ENCODE measurements at places on chromosomes 11 and 22.

DNA sequence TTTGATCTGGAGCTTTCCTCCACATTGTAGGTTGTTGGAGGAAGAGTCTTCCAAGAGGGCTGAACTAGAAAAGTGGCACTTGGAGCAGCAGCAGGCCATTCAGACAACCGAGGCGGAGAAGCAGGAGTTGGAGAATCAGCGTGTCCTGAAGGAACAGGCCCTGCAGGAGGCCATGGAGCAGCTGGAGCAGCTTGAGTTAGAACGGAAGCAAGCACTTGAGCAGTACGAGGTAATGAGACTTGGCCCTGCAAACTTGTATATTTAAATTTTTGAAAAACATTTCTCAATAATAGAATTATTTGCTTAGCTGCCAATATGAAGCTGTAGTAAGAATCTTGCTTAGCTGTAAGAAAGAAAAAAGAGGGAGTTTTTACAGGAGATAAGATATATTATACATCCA is 84.0 kb downstream of the SWAP70 start:
- no peak for DNase-seq

DNA sequence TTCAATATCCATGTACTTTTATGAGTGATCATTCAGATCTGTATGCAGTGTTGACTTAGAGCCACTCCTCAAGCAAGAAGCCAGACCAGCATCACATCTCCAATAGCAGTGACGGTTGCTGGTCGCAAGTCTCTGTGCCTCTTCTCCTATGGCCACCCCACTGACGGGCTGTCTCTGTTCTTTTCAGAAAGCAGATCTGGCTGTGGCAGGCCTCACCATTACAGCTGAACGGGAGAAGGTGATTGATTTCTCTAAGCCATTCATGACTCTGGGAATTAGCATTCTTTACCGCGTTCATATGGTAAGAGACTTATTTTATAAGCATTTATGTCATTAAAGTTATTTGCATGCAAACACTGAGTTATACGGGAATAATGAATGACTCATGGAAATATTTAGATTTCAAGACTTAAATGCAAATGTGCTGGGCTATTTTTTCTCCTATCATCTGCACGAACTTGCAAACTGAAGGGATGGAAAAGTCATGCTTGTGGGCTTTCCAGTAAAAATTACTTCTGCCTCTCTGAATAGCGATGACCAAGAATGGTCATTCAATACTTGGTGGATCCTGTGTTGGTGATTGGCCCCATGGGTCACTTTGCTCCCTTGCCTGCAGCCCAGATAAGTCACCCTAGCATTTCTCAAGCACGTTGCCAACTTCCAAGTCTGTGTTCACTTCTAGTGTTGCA is 83.6 kb upstream of the TBCEL start:
- DNase-seq = no peak

DNA sequence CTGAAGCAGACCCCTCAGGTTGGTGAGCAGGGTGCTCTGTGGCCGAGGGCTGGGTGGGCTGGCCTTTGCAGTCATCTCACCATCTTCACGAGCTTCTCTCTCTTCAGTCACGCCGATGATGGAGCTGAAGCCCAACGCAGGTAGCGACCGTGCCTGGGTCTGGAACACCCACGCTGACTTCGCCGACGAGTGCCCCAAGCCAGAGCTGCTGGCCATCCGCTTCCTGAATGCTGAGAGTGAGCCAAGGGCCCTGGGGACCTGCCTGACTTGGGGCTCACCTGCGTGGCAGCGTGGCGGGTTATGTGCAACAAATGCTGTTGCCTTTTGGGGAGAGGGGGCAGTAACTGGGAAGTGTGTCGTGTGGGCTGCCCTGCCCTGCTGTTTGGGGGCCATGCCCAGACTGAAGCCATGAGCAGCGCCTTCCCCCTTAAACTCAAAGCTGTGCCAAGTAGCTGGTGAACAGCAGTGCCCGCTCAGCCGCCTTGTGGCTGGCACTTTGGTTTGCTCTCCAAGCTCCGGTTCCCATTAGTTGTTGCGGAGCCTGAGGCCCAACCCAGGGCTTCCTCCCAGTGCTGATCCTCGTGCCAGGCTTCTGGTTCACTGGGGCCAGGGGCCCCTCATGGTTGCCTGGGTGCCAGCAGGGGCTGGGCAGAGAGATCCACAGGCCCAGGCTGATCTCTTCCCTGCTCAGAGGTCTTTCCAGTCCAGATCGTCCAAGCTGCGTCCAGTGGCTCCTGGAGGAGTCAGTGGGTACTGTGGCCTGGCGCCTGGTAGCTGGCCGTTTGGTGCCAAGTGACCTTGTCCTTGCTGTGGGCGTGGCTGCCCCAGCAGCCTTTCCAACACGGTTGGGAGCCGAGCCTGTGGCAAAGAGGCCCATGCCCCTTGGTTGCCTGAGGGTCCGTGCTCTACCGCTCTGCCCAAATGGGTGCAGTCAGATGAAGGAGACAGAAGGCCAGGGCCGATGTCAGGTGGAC is 6.1 kb upstream of the ZDHHC8 start:
- no peak for DNase-seq

GRCh38 chr11:96332126-96332771 is 10.7 kb downstream of the MAML2 start:
- DNase-seq = no peak

DNA sequence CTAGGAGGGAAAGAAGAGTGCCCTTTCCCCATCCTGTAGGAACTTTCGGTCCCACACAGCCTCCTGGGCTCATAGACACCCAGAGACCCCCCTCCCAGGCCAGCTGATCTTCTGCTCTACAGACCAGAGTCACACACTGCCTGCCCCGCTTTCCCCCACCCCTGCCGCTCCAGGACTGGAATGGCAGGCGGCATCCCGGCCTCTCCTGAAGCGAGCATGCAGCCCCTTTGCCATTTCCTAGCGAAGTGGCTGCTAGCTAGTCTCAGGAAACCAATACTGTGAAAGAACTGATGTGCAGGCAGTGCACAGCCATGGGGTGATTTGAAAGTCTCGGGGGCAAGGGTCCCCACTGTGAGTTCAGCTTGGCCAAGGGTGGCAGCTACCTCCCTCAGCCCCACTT is 8.3 kb downstream of the PICK1 start:
- DNase-seq = no peak

GRCh38 chr11:1878137-1879031 is 13.3 kb downstream of the PRR33 start:
- no peak for DNase-seq

- DNase-seq = no peak
Observed at GRCh38 chr22:40240686-40241085, 63.0 kb downstream of the TNRC6B start.

- DNase-seq = no peak
Observed at GRCh38 chr11:134118006-134118405, 49.1 kb downstream of the JAM3 start.

DNA sequence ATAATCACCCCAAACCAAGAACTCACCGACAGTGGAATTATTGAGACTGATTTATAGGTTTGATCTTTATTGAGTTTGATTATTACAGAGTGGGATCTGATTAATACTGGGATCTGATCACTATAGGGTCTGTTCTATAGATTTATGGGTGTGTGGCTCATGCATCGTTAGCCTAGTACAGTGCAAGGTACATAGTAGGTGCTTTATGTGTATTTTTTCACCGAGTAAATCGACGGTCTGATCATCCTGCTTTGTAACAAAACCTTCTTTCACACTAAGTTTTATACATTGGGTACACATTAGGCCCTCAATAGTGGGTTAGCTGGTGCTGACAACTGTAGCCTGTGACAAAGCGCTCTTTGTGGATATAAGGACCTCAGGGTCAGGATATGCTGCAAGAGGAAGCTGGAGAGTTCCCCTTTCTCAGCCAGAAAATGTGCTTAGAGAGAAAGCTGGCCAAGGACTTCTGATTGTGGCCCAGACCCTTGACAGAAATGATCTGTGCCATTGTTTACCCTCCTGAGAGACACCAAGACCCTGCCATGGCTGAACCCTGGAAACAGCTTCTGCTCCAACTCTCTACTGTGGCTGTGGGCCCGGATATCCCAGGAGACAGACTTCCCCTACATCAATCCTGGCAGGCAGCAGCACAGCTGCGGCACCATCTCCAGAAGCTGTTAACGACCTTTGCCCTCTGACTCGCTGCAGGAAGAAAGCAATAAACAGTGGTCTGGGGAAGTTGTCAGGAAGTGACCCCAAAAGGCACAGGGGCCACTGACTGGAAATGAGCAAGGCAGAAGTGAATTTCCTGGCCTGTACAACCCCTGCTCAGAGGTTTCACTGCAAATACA is 16.1 kb upstream of the TPP1 start:
- no peak for DNase-seq

GRCh38 chr22:43288807-43289420 is 54.3 kb downstream of the SCUBE1 start:
- no peak for DNase-seq

GRCh38 chr11:122246874-122247273 is 130.9 kb upstream of the BLID start:
- DNase-seq = no peak

- no peak for DNase-seq
Observed at GRCh38 chr11:118415739-118416068, 14.3 kb downstream of the ATP5MG start.

- no peak for DNase-seq
Observed at GRCh38 chr22:38075105-38075825, 8.7 kb downstream of the SLC16A8 start.

- no peak for DNase-seq
Observed at GRCh38 chr11:92050305-92050704, 174.3 kb upstream of the FAT3 start.

- no peak for DNase-seq
Observed at GRCh38 chr11:44191322-44192016, 96.0 kb downstream of the EXT2 start.

DNA sequence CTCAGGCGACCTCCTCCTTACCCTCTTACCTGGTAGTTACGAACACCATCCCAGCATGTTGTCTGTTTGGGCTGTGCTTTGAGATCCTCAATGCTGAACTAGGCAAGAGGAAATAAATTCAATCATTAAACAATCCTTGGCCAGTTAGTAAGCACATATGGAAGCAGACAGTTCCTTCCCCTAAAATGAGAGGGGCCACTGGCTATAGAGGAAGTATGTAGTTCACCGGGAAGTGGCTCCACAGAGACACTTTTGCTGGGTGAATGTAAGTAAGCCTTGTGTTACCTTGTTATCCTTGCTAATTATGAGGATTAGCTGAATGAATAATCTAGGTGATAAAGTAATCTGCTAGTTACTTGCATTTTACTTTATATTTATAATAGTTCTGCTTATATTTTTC is 2.9 kb downstream of the THYN1 start:
- DNase-seq = no peak

GRCh38 chr11:67260406-67260805 is 5.9 kb upstream of the GRK2 start:
- no peak for DNase-seq

DNA sequence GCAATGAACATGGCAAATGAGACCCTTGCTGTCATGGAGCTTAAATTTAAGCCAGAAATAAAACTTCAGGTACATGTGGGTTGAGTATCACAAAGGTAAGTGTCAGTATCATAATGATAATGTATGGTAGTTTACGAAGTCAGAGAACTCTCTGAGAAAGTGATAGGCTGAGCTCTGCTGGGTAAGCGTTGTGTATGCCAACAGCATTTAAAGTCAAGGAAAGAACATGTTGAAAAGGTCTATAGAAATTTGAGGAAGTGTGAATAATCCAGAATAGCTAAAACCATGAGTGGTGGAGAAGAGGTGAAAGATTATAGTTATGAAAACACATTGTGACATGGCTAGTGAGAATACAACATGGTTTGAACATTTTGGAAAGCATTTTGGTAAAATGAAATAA is 17.4 kb upstream of the CTSC start:
- no peak for DNase-seq

DNA sequence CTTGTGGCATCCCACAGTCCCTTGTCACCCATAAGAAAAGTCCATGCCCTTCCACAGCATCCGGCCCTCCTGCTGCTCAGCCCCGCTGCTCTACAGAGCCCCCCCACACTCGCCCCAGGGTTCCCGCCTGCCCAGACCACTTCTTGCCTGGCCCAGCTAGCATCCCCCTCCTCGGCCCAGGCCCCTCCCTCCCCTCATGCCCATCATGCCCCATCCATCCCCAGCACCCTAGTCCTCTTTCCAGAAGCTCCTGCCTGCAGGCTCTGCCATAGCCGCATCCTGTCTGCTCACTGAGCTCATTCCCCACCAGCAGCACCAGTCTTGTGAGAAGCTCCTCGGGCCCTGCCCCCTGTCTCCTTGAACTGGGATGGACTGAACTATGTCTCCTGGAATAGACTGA is 54.4 kb downstream of the LINC01488 start:
- no peak for DNase-seq

- no peak for DNase-seq
Observed at GRCh38 chr22:28232204-28232603, 313.1 kb upstream of the PITPNB start.

DNA sequence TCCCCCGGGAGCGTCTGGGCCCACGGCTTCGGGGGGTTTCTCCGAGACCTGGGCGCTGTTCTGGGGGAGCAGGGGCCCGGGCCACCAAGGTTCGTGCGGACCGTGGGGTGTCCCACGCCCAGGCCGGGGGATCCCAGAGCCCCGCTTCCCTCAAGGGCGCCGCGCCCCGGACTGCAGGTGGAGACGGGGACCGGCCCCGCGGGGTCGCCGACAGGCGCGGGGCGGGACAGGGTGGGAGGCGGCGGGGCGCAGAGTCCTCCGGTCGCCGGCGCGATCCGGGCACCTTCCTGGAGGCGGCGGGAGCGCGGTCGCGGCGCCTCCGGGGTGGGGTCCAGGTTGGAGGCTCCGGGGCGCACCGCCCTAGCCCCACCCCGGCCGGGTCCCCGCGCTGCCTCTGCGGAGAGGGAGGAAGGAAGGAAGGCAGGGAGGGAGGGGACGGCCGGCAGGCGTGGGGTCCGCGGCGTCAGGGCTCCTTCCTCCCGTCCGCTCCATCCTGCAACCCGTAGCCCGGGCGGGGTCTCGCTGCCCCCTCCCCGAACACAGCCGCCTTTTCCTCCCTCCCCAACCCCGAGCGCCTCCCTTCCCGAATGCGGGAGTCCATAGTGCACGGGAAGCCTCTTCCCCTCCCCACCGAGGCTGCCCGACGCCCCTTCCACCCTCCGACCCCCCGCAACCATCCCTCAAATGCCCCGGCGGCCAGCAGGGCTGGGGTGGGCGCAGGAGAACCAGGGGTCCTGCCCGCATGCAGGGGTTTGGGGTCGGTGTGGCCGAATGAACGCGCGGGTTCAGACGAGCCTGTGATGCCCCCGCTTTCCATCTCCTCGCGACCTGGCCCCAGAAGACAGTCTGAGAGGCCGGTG is 4.3 kb upstream of the ZBED4 start:
- no peak for DNase-seq
